Stimulated activated CD8-positive, alpha-beta memory T cell treated with anti-CD3 and anti-CD28 coated beads, Interleukin-4, amount 100 ng/mL, for 1 hour (primary cell): ENCODE measurements at places on chromosomes 2 and 18.

DNA sequence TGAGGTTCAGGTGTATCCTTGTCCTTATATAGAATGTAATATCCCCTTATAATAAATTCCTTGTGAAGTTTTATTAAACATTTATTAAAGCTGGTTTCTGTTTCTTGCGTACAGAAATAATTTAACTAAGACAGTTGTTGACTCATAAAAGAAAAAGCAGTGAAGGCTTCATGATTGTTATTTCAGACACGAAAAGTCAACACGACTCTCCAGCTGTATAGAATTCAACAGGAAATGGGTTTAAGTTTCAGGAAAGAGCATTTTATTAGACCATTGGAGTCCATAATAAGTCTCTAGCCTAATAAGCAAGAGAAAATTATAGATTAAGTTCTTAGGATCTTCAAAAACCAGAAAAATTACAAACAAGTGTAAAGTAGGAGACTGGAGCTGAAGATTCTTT is 62.2 kb downstream of the KCNE4 start:
- no peak for DNase-seq

DNA sequence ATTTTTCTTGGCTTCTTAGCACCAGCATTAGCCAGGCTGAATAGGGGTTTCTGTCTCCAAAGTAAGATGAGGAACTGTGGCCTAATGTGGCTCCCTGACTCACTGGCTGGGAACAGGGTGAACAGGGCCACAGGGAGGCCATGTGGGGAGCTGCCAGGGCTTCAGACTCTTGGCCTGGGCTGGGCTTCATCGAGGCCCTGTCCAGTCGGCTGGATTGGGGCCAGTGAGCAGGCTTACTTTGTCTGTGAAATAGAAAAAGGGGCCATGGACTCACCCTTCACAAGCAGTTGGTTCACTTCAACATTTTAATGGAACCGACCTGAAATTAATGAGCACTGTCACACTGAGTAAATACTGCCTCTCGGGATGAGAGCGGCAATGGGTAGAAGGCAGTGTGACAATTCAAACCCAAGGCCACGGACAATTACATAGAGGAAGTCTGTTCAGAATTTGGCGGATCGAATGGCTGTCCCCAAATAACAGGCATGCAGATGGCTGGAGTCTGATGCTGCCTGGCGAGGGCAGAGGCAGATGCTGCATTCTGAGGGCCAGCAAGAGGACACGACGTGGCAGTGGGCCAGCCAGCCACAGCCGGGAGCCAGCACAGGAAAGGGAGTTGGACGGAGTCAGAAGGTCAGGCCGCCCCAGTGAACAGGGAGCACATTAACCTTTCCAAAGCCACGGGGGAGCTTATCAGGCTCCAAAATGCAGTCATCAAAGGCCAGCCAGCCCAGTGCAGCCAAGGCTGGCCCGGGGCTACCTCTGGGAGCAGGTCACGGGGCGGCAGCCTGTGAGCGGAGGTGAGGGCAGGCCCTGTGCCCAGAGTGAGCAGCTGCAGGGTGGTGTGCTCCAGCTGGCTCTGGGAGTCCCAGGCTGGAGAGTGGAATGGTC is 146.6 kb upstream of the REV1 start:
- DNase-seq = no peak

DNA sequence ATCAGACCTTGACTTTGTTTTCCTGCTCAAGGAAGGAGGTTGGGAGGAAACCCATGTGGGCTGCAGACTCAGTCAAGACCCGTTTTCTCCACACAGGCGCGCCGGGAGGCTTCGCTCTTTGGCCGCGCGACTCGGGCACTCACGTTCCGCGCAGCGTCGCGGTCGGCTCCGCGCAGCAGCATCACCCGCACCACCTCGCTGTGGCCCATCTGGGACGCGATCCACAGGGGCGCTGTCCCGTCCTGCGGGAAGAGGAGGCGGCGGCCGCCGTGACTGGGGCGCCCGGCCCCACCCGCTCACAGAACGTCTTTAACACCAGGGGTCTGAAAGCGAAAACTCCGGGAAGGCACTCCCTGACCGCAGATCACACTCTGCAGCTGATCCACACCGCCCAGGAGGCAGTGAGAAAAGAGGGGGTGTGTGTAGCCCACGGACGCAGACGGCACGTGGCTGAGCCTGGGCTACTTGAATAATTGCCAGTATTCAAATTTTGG is 33.1 kb upstream of the NPC1 start:
- no peak for DNase-seq

DNA sequence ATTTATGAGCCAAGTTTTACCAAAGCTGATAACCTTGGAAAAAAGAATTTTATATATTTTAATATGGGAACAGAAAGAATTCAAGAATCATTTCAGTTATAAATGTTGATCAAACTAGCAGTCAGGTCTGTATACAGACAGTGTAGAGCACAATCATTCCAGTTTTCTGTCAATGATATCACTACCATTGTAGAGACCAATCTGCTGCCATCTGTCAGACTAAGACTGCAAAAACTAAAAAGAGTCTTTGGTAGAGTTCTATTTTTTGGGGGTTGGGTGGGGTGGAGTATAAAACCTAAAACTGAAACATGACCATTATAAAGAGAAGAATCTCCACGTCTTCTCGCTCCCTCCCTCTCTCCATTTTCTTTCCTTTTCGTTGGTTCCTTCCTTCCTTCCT is 204.7 kb upstream of the UBE2E3 start:
- DNase-seq = no peak

GRCh38 chr2:44799105-44799504 is 142.4 kb upstream of the SIX3 start:
- no peak for DNase-seq
